ENCODE measurements at places on chromosomes 5 and 9. TPM values are rescaled to one million over a fixed set of nuclear protein-coding genes. Genes with fewer than 3 reads are reported as not detected.

The KIF4B gene
- not detected for total RNA-seq

The CDKN2A gene
- 2.4 TPM for total RNA-seq

The CARD19 gene
- 66.5 TPM for total RNA-seq

The FRRS1L gene
- not detected for total RNA-seq

The CCNO gene
- not detected for total RNA-seq

The PRLR gene
- total RNA-seq, result not detected

The OTULINL gene
- total RNA-seq, result 44.7 TPM

The DPH7 gene
- 71.8 TPM for total RNA-seq

The CDH12 gene
- not detected for total RNA-seq

The CSF1R gene
- total RNA-seq, result 6.4 TPM

The ADAMTS19 gene
- not detected for total RNA-seq

The SLC6A3 gene
- not detected for total RNA-seq

The CFAP157 gene
- total RNA-seq, result 0.27 TPM

The PNPLA7 gene
- total RNA-seq, result 4.7 TPM

The ITK gene
- total RNA-seq, result 473 TPM

The LHX2 gene
- not detected for total RNA-seq

The TLN1 gene
- 191 TPM for total RNA-seq

The NMUR2 gene
- not detected for total RNA-seq

The VAV2 gene
- total RNA-seq, result 3.2 TPM

The ZCCHC7 gene
- total RNA-seq, result 40.9 TPM

The SCGB3A2 gene
- total RNA-seq, result not detected

The DNAI1 gene
- total RNA-seq, result not detected

The PCDHGA7 gene
- total RNA-seq, result 0.30 TPM

The DAPK1 gene
- total RNA-seq, result 0.33 TPM

The GPR21 gene
- total RNA-seq, result 2.4 TPM

The CYLC2 gene
- not detected for total RNA-seq

The TMEM267 gene
- total RNA-seq, result 16.2 TPM

The WDR38 gene
- not detected for total RNA-seq
